ENCODE measurements at places on chromosomes 1 and 21.

- DNase-seq: no peak
Measured at GRCh38 chr1:45928486-45929205, 125.2 kb downstream of the MAST2 start.

DNA sequence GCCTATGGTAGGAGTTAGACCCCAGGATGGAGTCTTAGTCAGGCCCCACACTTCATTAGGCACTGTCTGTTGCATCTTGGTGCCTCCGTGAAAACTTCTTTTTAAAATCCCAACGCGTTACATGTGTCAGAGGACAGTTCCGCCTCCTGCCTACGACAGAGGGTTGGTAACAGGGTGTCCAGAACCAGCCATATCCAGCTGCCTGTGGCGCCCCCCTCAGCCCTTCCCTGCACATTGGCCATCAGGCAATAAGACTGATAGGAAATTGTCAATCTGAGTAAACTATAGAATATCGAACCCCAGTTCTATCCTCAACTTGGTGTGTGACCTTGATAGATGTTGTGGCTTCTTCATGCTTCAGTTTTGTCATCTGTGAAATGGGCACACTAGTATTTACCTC is 108.6 kb upstream of the CSF3R start:
- no peak for DNase-seq

- DNase-seq: no peak
Measured at GRCh38 chr1:246947255-246947654, 15.5 kb upstream of the AHCTF1 start.

DNA sequence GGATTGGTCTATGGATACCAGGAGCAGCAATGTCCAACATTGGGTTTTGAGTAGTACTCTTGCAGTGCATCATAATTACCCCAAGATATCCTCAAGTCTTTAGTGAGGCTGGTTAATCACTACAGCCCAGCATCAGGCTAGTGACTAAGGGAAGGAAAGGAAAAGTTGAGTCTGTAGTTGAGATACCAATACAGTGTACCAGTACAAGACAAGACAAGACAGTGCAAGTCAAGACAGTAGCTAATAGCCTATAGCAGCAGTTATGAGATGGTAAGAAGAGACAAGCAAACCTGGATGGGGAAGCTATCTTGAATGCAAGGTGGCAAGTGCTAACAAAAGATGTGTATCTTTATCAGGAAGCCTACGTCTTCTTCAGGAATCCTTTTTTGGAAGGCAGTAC is 13.3 kb upstream of the GNG12 start:
- DNase-seq: no peak

DNA sequence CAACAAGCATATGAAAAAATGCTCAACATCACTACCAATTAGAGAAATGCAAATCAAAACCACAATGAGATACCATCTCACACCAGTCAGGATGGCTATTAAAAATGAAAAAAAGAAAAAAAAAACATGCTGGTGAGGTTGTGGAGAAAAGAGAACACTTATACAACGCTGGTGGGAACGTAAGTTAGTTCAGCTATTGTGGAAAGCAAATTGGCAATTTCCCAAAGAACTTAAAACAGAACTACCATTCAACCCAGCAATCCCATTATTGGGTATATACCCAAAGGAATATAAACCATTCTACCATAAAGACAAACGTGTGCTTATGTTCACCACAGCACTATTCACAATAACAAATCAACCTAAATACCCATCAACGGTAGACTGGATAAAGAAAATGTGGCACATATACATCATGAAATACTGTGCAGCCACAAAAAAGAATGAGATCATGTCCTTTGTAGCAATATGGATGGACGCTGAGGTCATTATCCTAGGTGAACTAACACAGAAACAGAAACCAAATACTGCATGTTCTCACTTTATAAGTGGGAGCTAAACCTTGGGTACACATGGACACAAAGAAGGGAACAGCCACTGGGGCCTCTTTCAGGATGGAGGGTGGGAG is 49.5 kb downstream of the LYST start:
- no peak for DNase-seq

DNA sequence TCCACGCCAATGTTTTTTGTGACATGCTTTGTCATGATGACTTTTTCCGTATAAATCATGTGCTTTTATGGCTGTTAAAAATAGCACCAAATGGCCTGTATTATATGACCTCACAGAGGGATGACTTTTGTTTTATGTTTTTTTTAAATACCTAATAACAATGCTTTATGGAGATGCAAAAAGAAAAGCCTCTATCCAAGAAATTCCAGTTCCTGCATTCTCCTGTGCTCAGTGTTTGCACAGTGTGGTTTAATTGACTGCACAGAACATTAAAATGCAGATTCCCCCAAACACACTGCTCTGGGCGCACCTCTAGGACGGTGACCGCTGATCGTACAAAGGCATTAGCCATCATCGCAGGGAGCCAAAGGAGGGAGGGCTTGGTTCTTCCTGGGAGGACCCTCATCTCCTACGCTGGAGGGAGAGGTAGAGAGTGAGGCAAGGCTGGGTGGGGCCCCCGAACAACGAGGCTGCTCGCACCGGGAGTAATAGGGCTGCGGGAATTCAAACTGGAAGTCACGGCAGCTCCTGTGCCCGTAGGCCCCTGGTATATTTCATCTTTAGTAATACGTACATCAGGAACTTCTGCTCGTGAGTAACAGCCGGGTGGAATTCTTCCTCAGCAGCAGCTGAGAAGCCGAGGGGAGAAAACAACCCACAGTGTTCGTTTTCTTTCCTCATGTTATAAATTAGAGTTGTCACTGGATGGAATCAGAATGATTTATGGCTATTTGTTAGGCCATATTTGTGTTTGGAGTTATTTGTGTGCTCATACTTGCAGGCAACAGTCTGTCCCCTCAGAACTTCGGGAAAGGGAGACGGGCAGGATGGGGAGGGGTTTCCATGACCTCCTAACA is 465.6 kb downstream of the CAMTA1 start:
- DNase-seq: no peak

- DNase-seq: no peak
Measured at GRCh38 chr1:2965676-2966075, 55.6 kb upstream of the ACTRT2 start.

GRCh38 chr1:241992734-241993133 is 6.2 kb downstream of the MAP1LC3C start:
- DNase-seq: no peak

DNA sequence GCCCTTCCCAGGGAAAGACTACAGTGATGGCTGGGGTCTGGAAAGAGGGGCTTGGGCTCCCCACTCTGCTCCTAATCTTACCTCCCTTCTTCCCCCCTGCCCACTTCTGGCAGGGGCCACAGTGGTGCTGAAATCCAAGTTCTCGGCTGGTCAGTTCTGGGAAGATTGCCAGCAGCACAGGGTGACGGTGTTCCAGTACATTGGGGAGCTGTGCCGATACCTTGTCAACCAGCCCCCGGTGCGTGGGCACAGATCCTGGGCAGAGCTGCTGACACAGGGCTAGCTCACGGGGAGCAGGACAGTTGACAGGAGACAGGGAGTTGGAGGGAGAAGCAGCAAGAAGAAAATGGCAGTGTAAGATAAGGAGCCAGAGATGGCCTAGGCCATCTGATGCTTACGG is 2.4 kb downstream of the SLC27A3 start:
- DNase-seq: no peak

- DNase-seq: no peak
Measured at GRCh38 chr1:32894019-32894600, 7.1 kb downstream of the TMEM54 start.

DNA sequence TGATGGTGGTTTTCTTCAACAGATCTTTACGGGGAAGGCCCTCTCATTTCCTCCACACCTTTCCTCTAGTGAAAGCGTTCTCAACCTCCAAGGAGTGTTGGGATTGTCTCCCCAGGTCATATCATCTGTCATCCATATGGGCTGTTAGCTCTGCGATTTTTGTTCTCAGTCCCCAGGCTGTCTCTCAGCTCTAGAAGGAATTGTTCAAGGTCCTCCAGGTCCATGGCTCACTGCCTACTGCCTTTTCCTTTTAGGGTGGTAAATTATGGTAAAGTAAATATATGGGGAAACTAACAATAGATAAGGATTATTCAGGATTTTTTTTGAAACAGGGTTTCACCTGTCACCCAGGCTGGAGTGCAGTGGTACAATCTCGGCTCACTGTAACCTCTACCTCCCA is 37.6 kb downstream of the ELF3 start:
- no peak for DNase-seq

DNA sequence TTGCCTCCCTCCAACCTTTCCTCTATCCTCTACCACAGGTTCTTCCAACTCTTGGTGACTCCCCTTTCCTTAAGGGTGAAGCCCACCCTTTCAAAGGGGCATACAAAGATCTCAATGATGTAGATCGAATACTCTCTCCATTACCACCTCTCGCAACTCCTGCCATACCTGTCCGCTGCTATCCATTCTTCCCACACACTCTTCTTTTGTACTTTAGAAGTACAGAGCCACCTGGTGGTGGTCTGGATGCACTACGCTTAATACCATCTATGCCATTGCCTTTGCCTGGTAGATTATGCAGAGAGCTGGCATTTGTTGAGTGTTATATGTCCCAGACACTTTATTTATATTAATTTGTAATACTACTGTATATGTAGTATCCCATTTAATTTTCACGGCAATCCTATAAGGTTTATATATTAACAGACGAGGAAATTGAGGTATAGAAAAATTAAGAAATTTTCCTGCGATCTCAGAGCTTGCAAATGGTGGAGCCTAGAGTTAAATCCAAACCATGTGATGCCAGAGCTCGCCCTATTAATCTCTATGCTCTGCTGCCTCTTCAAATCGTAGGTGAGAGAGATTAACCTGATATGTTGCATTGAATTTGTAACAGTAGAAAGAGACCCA is 22.9 kb downstream of the TSHB start:
- peak; percentile 57 for DNase-seq

DNA sequence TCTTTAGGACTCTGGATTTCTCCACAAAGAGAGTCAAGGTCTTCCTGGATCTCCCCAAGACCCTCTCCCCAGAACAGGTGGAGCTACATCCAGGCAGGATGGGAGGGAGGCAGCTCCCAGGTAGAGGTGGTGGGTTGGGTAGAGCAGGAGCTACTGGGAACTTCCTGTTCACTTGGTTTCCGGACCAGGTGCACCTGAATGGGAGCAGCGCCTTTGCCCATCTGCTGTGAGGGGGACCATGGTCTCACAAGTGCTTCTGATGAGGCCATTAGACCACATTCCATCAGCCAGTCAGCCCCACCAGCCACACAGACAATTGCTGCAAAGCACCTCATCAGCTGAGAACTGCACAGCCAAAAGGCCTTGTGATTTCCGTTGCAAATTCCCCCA is 188.8 kb downstream of the MATN1 start:
- no peak for DNase-seq

DNA sequence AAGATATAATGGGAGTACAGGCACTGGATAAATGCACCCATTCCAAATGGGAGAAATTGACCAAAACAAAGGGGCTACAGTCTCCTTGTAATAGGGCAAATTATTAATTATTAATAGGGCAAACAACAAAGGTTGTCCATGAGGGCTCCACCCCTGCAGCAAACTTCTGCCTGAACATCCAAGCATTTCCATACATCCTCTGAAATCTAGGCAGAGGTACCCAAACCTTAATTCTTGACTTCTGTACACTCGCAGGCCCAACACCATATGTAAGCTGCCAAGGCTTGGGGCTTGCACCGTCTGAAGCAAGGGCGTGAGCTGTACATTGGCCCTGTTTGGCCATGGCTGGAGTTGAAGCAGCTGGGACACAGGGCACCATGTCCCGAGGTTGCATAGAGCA is 33.7 kb downstream of the TNFSF4 start:
- DNase-seq: no peak

GRCh38 chr1:91742848-91743292 is 143.1 kb downstream of the TGFBR3 start:
- no peak for DNase-seq

DNA sequence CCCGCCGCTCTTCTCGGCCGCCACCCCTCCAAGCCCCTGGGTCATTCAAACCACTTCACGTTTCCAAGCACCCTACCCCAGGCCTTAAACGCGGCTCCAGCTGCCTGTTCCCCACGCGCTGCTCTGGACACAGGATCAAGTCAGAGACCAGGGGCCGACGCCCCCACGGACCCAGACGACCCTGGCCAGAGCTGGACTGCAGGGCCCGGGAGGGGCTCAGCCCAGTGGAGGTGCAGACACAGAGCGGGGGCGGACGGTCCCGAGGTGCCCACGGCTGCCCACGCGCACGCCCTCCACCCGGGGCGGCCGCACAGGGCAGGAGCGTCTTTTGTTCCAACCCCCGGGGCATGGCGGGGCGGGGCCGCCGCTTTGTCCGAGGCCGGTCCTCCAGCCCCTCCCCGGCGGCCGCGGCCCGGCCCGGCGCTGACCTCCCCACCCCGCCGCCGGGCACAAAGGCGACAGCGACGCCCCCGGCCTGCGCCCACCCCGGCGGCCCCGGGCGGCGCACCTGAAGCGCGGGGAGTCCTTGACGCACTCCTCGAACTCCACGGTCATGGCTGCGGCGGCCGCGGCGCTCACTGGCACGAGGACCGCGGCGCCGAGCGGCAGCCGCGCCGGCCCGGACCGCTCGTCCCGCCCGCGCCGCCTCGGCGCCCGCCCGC is 338 bp downstream of the ACAP3 start:
- DNase-seq: no peak

- DNase-seq: no peak
Measured at GRCh38 chr21:42398436-42399028, 2.7 kb upstream of the TMPRSS3 start.

- DNase-seq: no peak
Measured at GRCh38 chr1:248613742-248614141, 16.2 kb upstream of the OR2T10 start.
